Colonic mucosa (tissue), 4 donors: ENCODE measurements at places on chromosomes 6 and 20. TPM values are rescaled to one million over a fixed set of nuclear protein-coding genes. Genes with fewer than 3 reads are reported as not detected.
A peak's percentile ranks its signal among the peaks of the same experiment; 100 is the strongest.

DNA sequence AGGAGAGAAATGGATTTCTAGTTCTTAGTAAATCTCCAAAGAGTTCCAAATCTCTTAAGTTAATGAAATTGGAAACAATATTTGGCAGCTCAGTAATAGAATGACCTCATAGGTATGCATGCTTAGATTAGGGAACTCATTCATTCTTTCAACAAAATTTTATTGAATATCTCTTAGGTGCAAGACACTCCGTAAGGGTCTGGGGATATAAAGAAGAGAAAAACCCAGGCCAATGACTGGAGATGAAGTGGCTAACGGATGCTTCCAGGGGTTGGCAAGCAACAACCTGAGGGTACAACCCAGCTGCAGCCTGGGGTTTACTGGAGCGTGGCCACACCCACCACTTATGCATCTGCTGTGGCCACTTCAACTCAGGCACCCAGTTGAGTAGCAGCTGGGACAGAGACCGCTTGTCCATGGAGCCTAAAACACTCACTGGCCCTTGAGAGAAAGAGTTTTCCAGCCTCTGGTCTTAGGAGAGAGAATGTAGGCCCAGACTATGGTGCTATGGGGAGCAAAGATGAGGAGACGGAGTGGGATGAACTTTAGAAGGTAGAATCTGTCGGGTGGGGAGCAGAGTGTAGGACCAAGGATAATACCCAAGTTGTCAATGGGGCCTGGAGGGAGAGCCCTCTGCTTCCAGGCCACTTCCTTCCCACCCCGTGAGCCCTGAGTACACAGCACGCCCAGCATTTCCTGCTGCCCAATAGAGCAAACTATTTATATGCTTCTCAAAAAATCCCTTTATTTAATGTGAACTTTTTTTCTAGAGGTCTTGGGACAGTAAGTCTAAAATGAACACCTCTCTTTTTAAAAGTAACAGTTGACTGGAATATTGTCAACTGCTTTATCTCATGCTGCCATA, 46.8 kb upstream of the PXDC1 start:
- H3K27me3 ChIP-seq: no peaks in the 10 kb centered on the region
- H3K4me1 ChIP-seq: no peaks in the 10 kb centered on the region
- no peaks in the 10 kb centered on the region for H3K36me3 ChIP-seq
- no peak overlapping the region for H3K4me3 ChIP-seq
- H3K27ac ChIP-seq: no peak overlapping the region

DNA sequence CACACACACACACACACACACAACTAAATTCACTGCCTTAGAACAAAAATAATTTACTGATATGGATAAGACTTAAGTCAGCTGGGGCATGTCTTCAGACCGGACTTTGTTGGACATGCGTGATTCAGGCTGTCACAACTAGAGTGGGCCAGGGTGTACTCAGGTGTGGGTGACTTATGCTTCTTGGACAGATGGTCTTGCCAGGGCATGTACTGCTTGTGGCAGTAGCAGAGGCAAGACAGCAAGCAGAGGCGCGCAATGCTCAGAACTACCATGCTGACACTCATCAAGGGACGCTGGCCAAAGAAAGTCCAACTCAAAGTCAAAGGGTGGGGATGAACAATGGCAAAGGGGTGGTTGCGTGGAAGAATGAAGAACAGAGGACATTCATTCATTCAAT, 437.5 kb downstream of the CBLN4 start:
- no peak for DNase-seq
- H3K27me3 ChIP-seq: no peaks in the 10 kb centered on the region
- no peak overlapping the region for H3K27ac ChIP-seq
- no peaks in the 10 kb centered on the region for H3K4me1 ChIP-seq
- H3K36me3 ChIP-seq: no peaks in the 10 kb centered on the region
- H3K4me3 ChIP-seq: no peak overlapping the region

DNA sequence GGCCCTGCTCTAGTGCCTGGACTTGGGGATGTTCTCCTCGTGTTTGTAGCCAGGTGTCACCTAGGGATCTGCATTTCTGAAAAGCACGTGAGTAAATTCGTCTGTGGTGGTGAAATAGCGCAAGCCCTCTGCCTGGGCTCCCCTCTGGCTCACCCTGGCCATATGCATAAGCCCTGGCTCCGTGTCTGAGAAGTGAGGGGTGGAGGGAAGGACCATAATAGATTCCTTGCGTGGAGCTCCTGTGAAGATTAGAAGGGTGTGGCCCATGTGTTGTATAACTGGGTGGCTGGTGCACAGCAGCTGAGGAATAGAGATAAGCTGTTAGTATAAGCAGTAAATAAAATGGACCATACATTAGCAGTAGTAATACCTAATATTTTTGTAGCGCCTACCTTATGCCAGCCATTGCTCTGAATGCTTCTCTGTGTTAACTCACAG, 4.8 kb downstream of the BCAS1 start:
- peak; percentile 54 for DNase-seq

- H3K27me3 ChIP-seq: no peaks in the 10 kb centered on the region
- peak; percentile 50 for DNase-seq
- peaks cover 14% of the 10 kb centered on the region for H3K4me1 ChIP-seq
- peak overlapping the region; percentile 57 for H3K27ac ChIP-seq
- H3K4me3 ChIP-seq: no peak overlapping the region
Observed at GRCh38 chr20:38109591-38110524, 55.2 kb downstream of the TGM2 start.

DNA sequence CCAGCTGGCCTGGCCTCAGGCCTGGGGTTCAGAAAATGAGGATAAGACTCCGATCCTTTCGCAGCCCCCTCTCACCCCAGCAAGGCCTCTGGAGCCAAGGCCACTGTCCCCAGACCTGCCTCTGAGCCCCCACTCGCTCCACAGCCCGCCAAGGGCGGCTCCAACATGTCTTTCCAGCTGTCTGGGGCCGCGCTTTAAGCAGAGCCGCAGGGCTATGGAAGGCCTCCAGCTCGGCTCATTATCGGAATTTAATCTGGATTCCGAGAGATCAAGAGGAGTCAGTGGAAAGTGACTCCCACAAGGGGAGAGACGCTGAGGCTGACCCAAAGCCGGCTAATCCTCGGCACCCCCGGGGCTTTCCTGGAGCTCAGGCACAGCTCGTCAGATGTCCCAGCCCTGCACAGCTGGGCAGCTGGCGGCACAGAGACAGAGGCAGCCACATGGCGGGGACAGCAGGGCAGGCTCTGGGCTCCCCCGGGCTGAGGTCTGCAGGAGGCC, 41.8 kb downstream of the BMP7 start:
- DNase-seq: no peak
- H3K27ac ChIP-seq: no peak overlapping the region
- no peaks in the 10 kb centered on the region for H3K36me3 ChIP-seq
- H3K4me1 ChIP-seq: no peaks in the 10 kb centered on the region

DNA sequence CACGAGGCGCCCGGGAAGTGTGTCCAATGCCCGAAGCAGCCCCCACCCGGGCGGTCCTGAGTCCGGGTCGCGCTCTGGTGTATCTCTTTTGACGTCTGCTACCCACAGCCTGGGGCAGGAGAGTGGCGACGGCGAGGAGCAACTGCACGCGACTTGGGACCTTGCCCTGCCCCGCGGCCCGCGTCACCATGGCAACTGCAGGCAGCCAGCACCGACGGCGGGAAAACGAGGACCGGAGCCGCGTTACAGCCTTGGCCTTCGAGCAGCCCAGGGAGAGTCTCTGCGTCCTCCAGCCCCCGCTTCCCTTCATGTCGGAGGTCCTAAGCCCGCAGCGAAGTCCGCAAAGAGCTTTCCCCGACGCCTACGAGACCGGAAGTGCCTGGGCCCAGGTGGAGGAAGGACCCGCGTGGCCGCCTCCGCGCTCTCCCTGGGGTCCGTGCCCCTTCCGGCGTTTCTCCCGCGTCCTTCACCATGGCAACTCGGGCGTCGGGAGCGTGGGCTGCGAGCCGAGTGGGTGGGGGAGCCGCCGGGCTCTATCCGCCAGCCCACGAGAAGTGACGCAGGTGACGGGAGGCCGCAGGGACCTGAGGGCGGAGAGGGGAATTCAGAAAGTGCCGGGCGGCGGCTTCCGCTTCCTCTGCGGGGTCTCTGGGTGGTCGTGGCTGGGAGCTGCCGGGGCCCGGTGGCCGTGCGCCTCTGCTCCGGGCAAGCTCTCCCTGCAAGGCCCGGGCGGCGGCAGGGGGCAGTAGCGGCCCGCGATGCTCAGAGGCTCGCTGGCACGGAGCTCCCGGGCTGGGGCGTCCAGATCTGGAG, 88.6 kb upstream of the TGM3 start:
- DNase-seq: peak; percentile 83
- H3K27me3 ChIP-seq: peaks cover 8% of the 10 kb centered on the region
- H3K4me1 ChIP-seq: peaks cover 4% of the 10 kb centered on the region
- peak overlapping the region; percentile 76 for H3K4me3 ChIP-seq
- H3K27ac ChIP-seq: no peak overlapping the region
- H3K36me3 ChIP-seq: no peaks in the 10 kb centered on the region

DNA sequence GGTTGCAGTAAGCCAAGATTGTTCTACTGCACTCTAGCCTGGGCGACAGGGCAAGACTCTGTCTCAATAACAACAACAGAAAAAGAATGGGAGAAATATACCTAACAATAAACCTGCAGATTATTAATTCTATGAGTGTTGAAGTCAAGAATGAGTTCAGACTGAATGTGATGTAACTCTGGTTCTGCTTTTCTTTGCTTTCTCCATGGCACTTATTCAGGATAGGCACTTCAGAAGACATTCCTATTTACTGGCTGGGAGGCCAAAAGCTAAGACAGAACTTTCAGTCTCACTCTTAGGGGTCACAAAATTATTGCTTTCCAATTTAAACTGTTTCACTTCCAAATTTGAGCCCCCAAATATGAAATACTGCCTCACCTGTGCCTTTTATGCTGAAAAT, 15.7 kb upstream of the PRIM2 start:
- no peaks in the 10 kb centered on the region for H3K4me1 ChIP-seq
- H3K36me3 ChIP-seq: no peaks in the 10 kb centered on the region
- H3K27me3 ChIP-seq: no peaks in the 10 kb centered on the region
- H3K27ac ChIP-seq: no peak overlapping the region
- DNase-seq: no peak

DNA sequence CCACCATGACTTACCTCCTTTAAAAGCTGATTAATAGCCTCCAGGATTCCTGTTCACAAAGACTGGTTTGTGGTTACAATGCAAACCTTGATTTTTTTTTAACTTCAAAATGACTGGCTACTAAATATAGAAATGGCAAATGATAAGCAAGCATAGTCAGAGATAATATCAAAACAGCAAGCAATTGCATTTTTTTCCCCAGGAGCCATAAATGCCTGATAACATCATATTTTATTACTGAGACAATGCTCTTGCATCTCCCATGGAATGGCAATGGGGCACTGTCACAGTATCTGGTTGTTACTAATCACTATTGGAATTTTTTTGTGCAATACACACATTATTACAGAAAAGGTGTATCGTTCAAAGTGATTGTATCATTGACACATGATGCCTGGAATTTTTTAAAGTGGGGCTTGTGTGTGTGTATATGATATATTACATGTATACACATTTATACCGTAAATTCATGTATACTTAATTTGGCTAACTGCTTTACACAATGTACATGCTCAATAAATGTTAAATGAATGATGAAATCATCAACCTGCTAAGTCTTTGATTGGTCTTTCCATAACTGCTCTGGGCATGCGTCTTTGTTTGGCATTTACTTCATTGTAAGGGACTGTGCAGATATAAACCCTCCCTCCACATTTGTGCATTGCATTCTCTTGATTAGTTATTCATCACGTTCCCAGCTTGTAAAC, 980 bp upstream of the SALL4 start:
- no peak for DNase-seq
- peaks cover 6% of the 10 kb centered on the region for H3K4me1 ChIP-seq
- no peak overlapping the region for H3K4me3 ChIP-seq

DNA sequence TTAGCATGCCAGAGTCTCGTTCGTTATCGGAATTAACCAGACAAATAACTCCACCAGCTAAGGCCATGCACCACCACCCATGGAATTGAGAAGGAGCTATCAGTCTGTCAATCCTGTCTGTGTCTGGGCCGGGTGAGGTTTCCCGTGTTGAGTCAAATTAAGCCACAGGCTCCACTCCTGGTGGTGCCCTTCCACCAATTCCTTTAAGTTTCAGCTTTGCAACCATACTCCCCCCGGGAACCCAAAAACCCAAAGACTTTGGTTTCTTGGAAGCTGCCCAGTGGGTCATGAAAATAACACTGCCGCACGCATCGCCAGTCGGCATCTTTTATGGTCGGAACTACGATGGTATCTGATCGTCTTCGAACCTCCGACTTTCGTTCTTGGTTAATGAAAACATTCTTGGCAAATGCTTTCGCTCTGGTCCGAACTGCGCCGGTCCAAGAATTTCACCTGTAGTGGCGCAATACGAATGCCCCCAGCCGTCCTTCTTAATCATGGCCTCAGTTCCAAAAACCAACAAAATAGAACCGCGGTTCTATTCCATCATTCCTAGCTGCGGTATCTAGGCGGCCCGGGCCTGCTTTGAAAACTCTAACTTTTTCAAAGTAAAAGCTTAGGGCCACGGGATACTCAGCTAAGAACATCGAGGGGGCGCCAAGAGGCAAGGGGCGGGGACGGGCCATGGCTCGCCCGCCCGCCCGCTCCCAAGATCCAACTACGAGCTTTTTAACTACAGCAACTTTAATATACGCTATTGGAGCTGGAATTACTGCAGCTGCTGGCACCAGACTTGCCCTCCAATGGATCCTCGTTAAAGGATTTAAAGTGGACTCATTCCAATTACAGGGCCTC, 1958.5 kb upstream of the DEFB115 start:
- no peaks in the 10 kb centered on the region for H3K27me3 ChIP-seq
- H3K4me1 ChIP-seq: no peaks in the 10 kb centered on the region
- DNase-seq: no peak
- H3K36me3 ChIP-seq: no peaks in the 10 kb centered on the region
- no peak overlapping the region for H3K4me3 ChIP-seq

GRCh38 chr6:25585225-25585624, 66.8 kb upstream of the SCGN start:
- H3K27ac ChIP-seq: no peak overlapping the region
- H3K4me1 ChIP-seq: no peaks in the 10 kb centered on the region
- H3K27me3 ChIP-seq: no peaks in the 10 kb centered on the region
- H3K36me3 ChIP-seq: no peaks in the 10 kb centered on the region
- DNase-seq: no peak

- no peak overlapping the region for H3K4me3 ChIP-seq
- no peaks in the 10 kb centered on the region for H3K27me3 ChIP-seq
- no peaks in the 10 kb centered on the region for H3K4me1 ChIP-seq
- no peaks in the 10 kb centered on the region for H3K36me3 ChIP-seq
- DNase-seq: no peak
- H3K27ac ChIP-seq: no peak overlapping the region
Observed at GRCh38 chr6:1809291-1809988, 199.7 kb downstream of the FOXC1 start.

- no peaks in the 10 kb centered on the region for H3K36me3 ChIP-seq
- H3K27ac ChIP-seq: no peak overlapping the region
- H3K4me1 ChIP-seq: no peaks in the 10 kb centered on the region
Observed at GRCh38 chr6:102619585-102619984, 1226.1 kb downstream of the GRIK2 start.

DNA sequence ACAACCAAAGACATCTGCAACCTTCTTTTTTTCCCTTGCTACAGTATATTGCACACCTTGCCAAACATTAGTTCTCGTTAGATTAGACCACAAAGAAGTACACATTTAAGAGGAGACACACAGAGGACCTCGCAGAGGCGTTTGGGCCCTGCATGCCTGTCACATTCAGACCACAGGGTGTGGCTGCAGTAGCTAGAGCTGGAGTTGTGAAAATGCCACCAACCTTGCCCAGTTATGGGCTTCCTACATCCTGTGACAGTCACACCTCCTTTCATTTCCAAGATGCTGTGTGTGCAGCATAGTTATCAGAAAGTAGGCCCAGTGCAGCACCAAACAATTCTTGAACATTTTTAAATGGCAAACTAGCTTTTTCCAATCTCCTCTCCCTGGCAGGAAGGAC, 2.4 kb downstream of the SYNE1 start:
- H3K36me3 ChIP-seq: no peaks in the 10 kb centered on the region

SPTLC3 gene
- total RNA-seq: 12.5 TPM

SOX4 gene
- 47.0 TPM for total RNA-seq

HEY2 gene
- 0.37 TPM for total RNA-seq

HLA-DQB1 gene
- total RNA-seq: 6.5 TPM

SOD2 gene
- 199 TPM for total RNA-seq

THEMIS gene
- total RNA-seq: 0.96 TPM

SMPDL3A gene
- 86.5 TPM for total RNA-seq

ASIP gene
- total RNA-seq: not detected
